Activated T-cell treated with anti-CD3 and anti-CD28 coated beads for 4 hours (primary cell): ENCODE measurements at places on chromosomes 4 and X.

GRCh38 chr4:4670869-4671268, 129.0 kb upstream of the STX18 start:
- DNase-seq: no peak

DNA sequence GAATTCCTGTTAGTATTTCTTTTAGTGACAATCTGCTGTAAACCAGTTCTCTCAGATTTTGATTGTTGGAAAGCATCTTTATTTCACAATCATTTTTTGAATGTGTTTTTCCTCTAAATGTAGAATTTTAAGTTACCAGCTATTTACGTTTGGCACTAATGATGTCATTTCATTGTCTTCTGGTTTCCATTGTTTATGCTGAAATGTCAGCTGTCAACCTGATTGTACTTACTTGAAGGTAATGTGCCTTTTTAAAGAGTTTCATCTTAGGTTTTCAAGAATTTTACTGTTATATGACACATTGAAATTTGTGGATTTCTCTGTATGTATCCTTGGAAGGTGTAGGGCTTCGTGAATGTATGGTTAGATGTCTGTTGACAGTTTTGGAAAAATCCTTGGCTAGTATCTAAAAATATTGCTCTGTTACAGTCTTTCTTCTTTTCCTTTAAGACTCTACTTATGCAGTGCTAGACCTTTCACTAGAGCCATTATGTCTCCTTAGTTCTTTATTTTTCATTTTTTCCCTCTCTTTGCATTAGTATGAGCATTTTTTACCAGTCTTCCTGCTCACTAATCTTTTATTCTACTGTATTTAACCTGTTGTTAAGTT, 30.4 kb downstream of the SMAD1 start:
- no peak for DNase-seq

DNA sequence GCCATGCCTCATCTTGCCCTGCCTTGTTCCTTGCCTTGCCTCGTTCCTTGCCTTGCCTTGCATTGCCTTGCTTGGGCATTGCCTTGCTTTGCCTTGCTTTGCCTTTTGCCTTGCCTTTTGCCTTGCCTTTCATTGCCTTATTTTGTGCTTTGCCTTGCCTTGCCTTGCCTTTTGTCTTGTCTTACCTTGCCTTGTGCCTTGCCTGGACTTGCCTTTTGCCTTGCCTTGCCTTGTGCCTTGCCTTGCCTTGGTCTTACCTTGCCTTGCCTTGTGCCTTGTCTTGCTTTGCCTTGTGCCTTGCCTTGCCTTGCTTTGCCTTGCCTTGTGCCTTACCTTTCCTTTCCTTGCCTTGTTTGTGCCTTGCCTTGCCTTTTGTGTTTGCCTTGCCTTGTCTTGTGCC, 88.2 kb downstream of the TAB3 start:
- no peak for DNase-seq

DNA sequence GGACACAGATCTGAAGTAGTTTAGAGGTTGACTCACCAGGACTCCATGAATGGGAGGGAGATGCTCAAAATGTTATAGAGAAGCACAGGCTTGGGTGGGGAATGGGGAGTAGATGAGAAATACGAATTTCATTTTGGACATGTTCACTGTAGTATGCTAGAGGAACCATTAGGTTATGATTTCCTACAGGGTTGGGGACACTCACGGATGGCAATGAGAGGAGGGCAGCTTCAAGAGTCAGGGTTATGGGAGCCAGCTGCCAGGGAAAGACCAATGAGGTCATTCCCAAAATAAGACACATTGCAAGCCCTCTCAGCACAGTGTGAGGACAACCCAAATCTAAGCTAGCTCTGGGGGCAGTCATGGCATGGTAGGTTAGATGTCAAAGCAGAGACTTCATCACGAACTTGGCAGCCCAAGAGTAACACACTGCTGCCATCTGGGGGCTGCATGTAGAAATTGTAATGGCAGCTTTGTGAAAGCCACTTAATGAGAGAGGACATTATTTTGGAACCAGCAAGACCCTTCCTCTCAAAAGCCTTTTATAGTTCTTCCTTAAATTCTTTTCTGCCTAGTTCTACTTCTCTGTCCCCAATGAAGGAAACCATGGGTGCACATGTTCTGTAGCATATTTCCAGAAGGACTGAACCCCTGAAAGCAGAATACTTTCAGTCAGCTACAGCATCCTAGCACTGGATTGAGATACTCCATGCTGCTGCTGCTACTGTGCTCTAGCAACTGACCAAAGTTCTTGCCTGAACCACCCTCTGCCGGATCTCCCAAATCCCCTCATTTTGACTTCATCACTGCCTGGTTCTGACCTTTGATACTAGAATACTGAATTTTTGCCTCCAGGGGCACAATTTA, 16.2 kb upstream of the ZCCHC12 start:
- no peak for DNase-seq

- DNase-seq: no peak
Observed at GRCh38 chrX:43688586-43688985, 32.5 kb downstream of the MAOA start.

- no peak for DNase-seq
Observed at GRCh38 chrX:115311601-115312001, 22.1 kb downstream of the LUZP4 start.

- DNase-seq: no peak
Observed at GRCh38 chr4:141814499-141814898, 178.1 kb downstream of the IL15 start.

- no peak for DNase-seq
Observed at GRCh38 chr4:177393236-177393635, 49.0 kb downstream of the AGA start.

DNA sequence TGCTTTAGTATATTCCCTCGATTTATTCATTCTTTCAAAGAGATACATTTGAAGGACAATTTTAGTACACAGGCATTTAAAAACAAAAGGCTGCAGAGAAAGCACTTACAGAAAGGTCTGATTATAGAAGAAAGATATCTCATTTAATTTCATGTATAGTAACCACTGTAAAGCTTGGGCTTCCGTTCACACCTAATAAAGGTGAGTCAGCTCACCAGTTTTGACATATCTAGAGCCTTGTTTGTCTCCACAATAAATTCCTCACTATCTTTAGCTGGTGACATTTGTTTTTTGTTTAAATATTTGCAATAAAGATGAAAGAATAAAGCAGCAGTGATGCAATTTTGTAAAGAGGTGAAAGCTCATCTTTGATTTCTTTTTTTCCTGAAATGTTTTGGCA, 1.1 kb upstream of the EPHA5 start:
- DNase-seq: no peak

GRCh38 chr4:67035986-67036385, 509.3 kb downstream of the CENPC start:
- DNase-seq: no peak

- DNase-seq: no peak
Observed at GRCh38 chrX:130216320-130216719, 44.6 kb downstream of the RAB33A start.

DNA sequence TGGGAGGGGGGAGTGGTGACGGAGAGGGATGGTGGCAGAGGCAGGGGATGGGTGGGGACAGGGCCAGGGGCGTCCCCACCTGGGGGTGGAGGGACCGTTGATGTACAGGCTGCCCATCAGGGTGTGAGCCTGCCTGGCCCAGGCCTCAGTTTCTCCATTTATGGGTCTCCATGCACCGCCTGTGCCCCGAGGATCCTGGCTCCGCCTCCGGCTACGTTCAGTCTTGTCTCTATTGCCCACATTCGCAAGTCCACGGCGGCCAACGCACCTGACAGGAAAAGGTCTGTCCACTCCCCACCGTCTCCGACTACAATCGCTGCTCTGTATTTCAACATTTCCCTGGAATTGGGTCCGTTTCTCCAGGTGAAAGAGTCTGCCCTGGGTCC, 96.3 kb upstream of the NKX1-1 start:
- DNase-seq: no peak

GRCh38 chr4:153314915-153315314, 29.6 kb upstream of the MND1 start:
- DNase-seq: no peak

DNA sequence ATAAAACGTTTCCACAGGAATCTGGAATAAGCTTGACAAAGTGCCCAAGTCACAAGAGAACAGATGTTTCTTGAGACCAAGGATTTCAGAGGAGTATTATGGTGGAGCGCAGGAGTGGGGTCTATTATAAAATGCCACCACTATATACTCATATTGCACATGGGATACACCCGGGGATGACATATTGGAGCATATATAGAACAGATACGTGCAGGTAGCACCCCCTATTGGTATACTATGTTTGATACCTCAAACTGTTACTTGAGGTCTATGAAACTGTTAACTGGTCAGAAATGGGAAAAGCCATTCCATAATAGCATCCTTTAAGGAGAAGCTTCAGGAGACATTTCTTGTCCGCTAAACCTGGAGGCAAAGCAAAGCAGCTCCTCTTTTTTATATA, 86.0 kb downstream of the PCYT1B start:
- no peak for DNase-seq

- no peak for DNase-seq
Observed at GRCh38 chr4:152039023-152039481, 278.2 kb upstream of the GATB start.

- no peak for DNase-seq
Observed at GRCh38 chr4:152351080-152351479, 184.8 kb downstream of the FBXW7 start.

- DNase-seq: no peak
Observed at GRCh38 chr4:78091534-78091933, 34.4 kb downstream of the FRAS1 start.

GRCh38 chr4:187908079-187908561, 87.5 kb upstream of the ZFP42 start:
- no peak for DNase-seq

DNA sequence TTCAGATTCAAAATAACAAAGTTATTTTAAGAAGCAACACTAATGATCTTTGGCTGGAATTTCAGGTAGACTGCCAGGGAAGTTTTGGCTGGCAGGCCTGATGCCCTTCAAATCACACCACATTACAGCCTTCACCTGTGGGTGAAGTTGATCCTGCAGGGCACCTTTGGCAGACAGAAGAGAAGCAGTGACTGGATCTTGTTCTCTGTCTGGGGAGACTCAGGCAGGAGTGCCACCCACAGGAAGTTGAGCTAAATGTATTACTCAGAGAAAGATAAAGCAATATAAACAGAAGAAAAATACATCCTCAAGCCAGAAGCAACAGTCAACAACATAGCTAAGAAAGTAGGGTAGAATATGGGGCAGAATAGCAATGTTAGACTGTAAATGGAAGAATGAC, 12.8 kb upstream of the CFAP299 start:
- no peak for DNase-seq

- DNase-seq: no peak
Observed at GRCh38 chr4:161183729-161184128, 980.1 kb downstream of the FSTL5 start.

DNA sequence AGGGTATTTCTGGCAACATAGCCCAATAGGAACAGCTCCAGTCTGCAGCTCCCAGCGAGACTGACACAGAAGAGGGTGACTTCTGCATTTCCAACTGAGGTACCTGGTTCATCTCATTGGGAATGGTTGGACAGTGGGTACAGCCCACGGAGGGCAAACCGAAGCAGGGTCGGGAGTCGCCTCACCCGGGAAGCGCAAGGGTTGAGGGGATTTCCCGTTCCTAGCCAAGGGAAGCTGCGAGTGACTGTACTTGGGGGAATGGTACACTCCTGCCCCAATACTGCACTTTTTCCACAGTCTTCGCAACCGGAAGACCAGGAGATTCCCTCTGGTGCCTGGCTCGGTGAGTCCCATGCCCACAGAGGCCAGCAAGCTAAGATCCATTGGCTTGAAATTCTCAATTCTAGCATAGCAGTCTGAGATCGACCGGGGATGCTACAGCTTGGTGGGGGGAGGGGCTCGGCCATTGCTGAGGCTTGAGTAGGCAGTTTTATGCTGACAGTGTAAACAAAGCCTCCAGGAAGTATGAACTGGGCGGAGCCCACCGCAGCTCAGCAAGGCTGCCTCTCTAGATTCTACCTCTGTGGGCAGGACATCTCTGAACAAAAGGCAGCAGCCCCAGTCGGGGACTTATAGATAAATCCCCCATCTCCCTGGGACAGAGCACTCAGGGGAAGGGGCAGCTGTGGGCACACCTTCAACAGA, 14.0 kb upstream of the ADAD1 start:
- no peak for DNase-seq

DNA sequence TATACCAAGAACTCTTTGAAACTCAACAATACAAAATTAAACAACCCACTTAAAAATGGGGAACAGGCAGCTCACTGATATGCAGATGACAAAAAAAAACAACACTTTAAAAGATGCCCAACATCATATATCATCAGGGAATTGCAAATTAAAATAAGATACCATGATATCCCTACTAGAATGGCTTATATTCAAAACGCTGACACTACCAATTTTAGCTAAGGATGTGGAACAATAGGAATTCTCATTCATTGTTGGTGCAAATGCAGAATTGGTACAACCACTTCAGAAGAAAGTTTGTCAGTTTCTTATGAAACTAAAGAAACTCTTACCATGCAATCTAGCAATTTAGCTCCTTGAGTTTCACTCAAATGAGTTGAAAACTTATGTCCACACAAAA, 259.0 kb upstream of the HS3ST1 start:
- DNase-seq: no peak

DNA sequence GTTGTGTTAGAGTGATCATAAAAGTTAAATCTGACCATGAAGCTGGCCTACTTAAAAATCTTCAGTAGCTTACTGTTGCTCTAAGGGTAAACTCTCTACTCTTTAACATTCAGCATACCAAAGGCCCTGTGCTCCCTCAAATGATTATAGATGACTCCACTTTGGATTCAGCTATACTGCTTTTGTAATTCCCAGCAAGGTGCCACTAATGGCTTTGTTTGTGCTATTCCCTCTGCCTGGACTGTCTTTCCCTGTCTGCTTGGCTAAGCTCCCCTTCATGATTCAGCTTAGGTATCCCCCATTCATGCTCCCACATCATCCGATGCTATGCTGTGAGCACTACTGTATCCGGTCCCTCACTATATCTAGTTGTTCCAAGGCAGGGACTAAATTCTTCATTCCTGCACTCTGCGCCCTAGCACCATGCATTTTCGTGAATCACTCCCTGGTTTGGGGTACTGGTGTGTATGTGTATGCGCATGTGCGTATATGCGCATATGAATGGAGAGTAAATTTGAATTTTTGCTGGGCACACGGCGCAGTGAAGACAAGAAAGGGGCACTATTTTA, 453 bp upstream of the PBDC1 start:
- DNase-seq: no peak

DNA sequence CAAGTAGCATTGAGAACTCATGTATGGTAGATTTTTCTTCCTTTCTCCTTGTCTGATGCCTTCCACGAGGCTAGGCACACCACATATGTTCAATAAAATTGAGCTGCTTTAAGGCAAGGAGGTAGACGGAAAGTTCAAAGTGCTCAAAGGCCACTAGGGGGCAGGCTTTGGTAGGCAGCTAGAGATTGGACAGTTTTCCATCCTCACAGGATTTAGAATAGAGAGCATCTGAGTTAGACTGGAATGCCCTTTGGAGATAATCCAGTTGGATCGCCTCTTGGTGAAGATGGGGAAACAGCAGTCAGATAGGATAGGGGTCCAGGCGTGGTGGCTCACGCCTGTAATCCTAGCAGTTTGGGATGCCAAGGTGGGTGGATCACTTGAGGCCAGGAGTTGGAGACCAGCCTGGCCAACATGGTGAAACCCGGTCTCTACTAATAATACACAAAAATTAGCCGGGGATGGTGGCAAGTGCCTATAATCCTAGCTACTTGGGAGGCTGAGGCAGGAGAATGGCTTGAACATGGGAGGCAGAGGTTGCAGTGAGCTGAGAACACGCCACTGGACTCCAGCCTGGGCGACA, 30.4 kb downstream of the ELF4 start:
- DNase-seq: peak; percentile 37
